ENCODE measurements at places on chromosomes 11 and 22. TPM values are rescaled to one million over a fixed set of nuclear protein-coding genes. Genes with fewer than 3 reads are reported as not detected.

DNA sequence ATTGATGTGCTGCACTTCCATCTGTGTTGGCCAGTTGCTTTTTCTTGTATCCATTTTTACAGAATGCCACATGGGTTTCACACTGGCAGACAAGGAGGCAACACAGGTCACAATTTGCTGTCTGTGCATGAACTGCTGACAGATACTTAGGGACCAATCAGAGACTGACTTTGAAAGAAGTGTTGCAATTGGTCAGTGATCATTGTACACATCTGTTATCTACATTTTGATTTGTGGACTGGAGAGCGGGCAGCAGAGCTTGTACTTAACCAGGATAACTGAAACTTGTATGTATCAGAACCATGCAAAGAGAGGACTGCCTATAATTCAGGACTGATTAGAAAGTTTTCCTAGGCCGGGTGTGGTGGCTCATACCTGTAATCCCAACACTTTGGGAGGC is 21.8 kb downstream of the PRR5 start:
- no peak for DNase-seq
- no peaks in the 10 kb centered on the region for H3K4me1 ChIP-seq
- no peak overlapping the region for H3K4me3 ChIP-seq
- H3K27me3 ChIP-seq: no peaks in the 10 kb centered on the region
- H3K27ac ChIP-seq: no peak overlapping the region
- H3K36me3 ChIP-seq: no peaks in the 10 kb centered on the region

DNA sequence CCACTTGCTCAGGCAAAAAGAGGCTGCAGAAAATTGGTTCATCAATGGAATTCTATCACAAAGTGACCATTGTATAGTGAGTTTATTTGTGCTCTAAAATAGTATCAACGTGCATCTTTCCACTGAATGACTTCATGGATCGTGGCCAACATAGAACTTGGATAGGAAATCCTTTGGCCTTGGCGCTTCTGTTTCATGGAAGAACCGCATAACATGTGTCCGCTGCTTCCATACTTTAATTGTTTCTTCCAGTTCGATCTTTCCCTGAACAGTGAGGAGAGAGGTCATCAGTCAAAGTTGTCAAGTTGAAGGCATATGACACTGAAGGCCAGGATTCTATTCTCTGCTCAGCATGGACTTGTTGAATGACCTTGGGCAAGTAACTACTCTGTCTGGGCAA is 4.5 kb downstream of the NDUFA6 start:
- peaks cover 47% of the 10 kb centered on the region for H3K36me3 ChIP-seq
- DNase-seq: no peak
- no peaks in the 10 kb centered on the region for H3K4me1 ChIP-seq
- no peak overlapping the region for H3K27ac ChIP-seq
- no peak overlapping the region for H3K4me3 ChIP-seq

GRCh38 chr11:2892215-2892966 is 6.8 kb upstream of the CDKN1C start:
- no peaks in the 10 kb centered on the region for H3K27me3 ChIP-seq
- DNase-seq: no peak
- peak overlapping the region; percentile 53 for H3K4me3 ChIP-seq
- H3K4me1 ChIP-seq: no peaks in the 10 kb centered on the region

DNA sequence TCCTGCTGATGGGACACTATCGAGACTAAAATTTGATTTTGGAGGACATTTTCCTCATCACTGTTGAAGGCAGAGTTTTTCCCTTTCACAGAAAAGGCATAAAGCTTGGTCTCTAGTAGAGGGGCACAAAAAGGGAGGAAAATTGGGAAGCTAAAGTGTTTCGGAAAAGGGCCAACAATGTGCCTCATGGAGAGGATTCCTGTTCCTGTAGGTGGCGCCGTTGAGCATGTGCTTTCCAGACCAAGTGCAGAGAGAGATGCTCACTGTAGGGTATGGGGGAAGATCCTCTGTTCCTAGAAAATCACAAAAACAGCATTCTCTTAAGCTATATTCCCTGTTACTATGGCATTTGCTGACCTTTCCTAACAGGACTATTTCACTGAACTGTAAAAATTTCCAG is 18.4 kb upstream of the OR4C5 start:
- H3K27ac ChIP-seq: no peak overlapping the region
- no peaks in the 10 kb centered on the region for H3K27me3 ChIP-seq
- H3K36me3 ChIP-seq: no peaks in the 10 kb centered on the region
- DNase-seq: no peak
- no peak overlapping the region for H3K4me3 ChIP-seq
- no peaks in the 10 kb centered on the region for H3K4me1 ChIP-seq

DNA sequence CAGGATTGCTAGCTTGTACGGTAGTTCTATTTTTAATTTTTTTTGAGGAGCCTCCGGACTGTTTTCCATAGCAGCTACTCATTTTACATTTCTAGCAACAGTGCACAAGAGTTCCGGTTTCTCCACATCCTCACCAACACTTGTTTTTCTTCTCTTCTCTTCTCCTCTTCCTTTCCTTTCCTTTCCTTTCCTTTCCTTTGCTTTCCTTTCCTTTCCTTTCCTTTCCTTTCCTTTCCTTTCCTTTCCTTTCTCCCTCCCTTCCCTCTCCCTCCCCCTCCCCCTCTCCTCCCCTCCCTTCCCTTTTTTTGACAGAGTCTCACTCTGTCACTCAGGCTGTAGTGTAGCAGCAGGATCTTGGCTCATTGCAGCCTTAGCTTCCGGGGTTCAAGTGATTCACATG is 9.3 kb downstream of the WBP2NL start:
- H3K27me3 ChIP-seq: no peaks in the 10 kb centered on the region
- H3K36me3 ChIP-seq: no peaks in the 10 kb centered on the region
- H3K27ac ChIP-seq: no peak overlapping the region
- no peak for DNase-seq
- H3K4me3 ChIP-seq: no peak overlapping the region

PGA5 gene
- total RNA-seq: 0.48 TPM

C22orf39 gene
- 68.7 TPM for total RNA-seq

LDHAL6A gene
- not detected for total RNA-seq

FOXRED2 gene
- 5.7 TPM for total RNA-seq
